NCI-H1417 (cell line): ENCODE measurements at places on chromosomes 7 and 10.

GRCh38 chr7:137962491-137962874 is 39.4 kb downstream of the CREB3L2 start:
- DNase-seq: no peak

DNA sequence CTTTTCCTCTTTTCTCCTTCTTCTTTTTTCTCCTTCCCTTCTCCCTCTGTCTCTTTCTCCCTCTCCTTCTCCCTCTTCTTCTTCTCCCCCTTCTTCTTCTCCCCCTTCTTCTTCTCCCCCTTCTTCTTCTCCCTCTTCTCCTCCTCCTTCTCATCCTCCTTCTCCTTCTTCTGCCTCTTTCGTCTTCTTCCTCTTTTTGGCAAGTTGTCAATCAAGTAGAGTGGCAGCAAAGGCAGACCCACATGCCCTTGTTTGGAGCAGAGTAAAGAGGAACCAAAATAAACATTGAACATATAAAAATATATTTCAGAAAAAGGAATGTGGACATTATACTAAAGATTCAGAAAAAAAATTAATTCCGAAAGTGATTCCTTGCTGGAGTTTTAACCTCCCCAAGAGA is 59.6 kb upstream of the ZNF33B start:
- DNase-seq: no peak

- DNase-seq: no peak
These were observed 6.7 kb downstream of the SKAP2 start for GRCh38 chr7:26857506-26858240.

DNA sequence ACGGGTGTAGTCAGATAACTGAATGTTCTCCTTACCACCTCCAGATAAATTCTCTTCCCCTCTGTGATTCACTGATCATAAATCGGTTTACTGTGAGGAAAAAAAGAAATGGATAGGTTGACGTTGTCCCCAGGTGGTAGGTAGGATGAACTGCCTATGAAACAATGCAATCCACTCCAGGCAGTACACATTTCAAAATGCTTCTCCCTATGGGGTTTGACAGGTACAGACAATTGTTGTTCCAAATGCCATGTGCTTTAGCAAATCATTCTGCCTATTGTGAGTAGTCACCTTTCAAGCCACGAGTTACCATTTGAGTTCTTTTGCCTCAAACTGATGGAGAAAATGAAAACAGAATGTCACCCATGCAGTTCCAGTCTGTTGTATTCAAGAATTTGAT is 21.8 kb downstream of the VIM start:
- no peak for DNase-seq

GRCh38 chr10:132176623-132177500 is 9.9 kb upstream of the DPYSL4 start:
- DNase-seq: no peak

DNA sequence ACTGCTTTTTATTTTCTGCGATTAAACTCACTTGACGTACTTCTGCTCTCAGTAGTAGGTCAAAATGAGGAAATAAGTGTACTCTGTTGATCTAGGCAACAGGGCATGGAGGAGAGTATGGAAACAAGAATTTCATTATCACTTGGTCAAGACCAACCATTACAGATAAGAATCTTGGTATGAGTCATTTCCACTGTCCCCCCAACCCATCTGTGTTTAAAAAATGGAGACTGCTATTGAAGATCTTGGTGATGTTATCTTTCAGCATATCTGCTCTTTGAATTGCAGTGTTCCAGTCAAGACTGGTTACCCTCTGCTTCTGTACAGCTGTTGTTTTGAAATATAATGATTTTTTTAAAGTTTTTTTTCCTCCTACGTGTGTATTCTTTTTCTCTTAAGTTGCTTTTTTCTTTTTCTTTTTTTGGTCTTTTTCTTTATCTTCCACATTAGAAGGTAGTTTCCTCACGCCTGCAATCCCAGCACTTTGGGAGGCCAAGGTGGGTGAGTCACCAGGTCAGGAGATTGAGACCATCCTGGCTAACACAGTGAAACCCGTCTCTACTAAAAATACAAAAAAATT is 11.7 kb downstream of the STAM start:
- DNase-seq: no peak

DNA sequence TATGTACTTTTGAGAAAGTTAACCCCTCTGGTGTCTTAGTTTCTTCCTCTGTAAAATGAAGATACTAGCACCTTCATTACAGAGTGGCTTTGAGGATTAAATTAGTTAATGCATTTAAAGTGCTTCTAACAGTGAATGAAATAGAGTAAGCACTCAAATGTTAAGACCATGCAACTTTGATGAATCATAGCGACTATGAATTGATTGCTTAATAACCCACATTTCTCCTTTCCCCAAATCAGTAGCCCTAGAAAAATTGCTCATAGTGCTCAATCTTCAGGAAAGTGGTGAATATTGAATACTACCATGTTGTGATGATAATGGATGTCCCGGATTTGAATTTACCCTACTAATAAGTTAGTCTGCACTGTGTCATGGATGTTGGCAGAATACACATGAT is 48.1 kb downstream of the CD36 start:
- DNase-seq: no peak

DNA sequence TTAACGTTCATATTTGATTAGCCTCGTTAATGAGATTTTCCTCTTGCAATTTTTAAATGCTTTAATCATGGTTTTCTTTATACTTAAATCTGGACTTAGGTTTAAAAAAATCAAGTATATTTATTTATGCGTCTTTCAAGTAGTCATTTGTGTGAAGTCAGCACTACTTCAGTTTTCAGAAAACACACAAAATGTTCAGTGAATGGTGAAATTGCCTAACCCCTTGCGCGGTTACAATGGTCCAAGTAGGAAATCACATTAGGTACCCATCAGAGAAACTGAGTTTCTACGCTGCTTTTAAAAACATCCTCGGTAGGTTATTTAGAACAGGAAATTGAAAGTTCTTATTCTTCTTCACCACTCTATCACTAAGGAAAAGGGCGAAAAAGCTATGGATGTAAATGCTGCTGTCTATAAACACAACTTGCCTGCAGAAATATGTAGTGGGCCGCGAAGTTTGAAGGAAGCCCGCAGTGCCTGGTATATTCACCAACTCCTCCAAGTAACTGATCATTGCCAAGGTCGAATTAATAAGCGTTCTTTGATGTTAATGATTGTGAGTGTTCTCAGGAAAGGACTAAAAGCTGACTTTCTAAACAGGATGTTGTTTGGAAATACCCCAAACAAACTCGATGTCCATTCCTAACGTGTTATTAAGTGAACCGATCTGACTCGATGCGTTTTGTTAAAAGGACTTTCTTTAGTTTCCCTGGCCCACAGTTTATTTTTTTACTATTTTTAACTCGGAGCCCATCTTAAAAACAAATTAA is 1.0 kb downstream of the SYPL1 start:
- DNase-seq: no peak

- no peak for DNase-seq
These were observed 211.1 kb upstream of the LRRTM3 start for GRCh38 chr10:66714741-66715140.

GRCh38 chr10:31536302-31536701 is 217.3 kb downstream of the ZEB1 start:
- DNase-seq: no peak
